SK-N-SH treated with all-trans-retinoic acid at 6 μM for 48 hours (cell line): ENCODE measurements at places on chromosomes 7 and 10.

DNA sequence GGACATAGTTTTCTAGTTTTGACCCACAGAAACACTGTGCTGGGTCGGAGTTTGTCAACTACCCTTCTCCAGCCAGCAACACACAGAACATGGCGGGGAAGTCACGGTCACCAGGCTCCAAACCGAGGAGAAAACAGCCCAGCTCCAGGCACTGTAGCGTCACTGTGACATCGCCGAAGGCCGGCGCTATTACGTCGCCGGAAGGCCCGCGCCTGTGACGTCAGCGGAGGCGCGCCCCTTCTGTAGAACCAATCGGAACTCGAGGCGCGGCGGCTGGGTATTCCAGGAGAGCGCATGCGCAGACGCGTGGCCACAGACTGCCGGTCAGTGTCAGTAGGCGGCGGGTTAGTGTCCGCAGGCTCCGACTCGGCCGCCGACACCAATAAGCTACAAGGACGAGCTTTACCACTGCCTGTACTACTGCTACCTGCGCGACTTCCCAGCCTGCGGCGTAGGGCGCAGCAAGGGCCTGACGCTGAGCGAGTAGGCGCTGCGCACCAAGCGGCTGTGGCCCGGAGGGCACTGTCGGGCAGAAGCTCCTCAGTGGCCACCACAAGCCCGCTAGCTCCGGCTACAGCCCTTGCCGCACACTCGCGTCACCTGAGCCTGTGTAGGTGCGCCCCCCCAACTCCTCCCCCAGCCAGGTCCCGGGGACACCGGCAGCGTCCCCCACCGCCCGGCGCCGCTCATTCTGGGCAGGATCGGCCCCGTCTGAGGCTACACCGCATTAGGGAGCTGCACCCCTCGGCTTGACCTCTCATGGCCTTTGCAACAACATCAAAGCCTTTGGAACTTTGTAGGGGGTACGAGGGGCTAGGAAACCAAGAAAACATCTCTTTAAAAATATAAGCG lies 35.1 kb upstream of the SRRM3 start:
- ATAC-seq: peak; percentile 95

DNA sequence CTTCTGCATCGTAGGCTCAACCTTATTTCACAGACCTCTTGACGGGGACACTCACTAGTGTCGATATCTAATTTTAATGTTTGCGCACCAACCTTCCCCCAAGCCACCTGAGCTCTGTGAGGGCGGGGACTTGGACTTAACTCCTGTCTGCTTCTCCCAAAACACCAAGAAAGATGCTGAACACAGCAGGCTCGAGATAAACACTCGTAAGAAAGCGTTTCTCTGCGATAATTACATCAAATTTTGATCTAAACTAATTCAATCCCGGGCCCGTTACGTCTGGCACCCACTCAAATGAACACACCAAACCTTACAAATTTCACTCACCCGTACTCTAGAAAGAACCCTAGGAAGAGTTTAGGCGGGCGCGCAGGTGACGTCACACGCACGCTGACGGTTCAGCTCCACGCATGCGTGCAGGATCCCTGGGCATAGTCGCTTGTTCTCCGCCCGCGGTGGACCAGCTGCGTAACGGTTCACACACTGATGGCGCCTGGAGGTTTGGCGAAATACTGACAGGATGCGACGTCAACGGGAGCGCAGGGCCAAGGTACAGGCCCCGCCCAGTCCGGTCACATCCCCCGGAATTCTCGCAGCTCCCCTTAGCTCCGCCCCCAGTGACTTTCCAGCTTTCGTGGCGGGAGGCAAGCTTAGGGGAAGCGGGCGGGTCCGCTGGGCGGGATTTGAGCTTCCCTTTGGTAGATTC lies at the start of gene POT1:
Gene POT1 (minus strand): TSS at position 359 of the 706 bp plus-strand sequence. CDS start 32,652 bp downstream, outside the sequence.
- peak; percentile 100 for ATAC-seq

- ATAC-seq: no peak
These were observed 33.3 kb downstream of the CTBP2 start for GRCh38 chr10:125127110-125127509.

DNA sequence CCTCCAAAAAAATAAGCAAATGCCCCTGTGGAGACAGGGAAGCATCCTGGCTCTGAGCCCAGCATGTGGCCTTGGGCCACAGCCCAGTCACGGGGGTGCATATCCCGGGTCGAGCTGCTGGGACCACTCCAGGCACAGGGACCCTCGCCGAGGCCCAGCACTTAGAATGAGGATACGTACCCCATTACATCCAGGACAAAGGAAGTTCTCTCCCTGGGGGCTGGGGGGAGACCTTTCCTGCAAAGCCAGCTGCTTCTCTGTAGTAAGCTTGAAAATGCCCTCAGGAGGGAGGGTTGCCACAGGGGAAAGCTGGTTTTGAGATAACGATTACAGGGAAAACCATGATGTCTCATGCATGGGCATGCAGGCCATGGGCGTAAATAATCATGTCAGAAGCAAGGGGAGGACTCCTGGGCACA lies 75.5 kb downstream of the HIPK2 start:
- peak; percentile 25 for ATAC-seq

GRCh38 chr10:72318418-72319262 lies 36.1 kb downstream of the DNAJB12 start:
- no peak for ATAC-seq

- no peak for ATAC-seq
These were observed 382 bp upstream of the ARMS2 start for GRCh38 chr10:122454071-122454470.

DNA sequence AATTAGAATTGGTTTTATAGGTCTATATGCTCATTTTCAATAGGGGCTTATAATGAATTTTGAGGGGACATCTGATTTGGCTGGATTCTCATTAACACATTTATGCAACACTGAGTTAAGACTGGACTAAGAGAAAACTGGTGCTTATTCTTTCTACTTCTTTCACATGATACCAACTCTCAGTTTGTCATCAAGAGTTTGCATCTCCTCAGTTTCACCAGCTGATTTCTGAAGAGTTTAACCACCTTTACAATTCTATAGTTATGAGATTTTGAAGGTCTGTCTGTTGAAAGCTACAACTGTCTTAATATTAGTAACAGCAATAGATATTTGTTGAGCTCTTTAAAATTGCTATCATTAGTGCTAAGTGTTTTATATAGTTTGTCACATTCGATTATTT lies 867.0 kb upstream of the SORCS1 start:
- ATAC-seq: no peak

GRCh38 chr10:110013630-110014293 lies 6.0 kb downstream of the ADD3 start:
- no peak for ATAC-seq

DNA sequence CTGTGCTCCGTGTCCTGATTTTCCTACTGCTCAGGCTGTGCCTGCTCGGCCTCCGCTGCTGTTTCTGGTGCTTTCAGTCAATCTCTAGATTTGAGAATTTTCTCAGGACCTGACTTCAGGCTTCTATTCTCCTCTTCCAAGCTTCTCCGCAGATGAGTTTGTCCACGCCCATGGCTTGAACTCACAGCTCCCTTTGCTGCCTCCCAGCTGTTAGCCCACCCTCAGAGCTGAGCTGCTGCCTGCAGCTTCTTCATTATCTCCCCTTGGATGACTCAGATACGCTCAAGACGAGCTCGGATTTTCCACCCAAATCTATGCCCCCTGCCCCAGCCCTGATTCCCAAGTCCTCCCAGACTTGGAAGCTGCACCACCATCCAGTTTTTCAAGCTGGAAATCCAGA lies 104.7 kb downstream of the FGFR2 start:
- no peak for ATAC-seq

- ATAC-seq: peak; percentile 96
These were observed 327.2 kb upstream of the AKR1E2 start for GRCh38 chr10:4498711-4499251.

- ATAC-seq: no peak
These were observed 287.6 kb upstream of the HGF start for GRCh38 chr7:82057476-82057875.

GRCh38 chr7:4610768-4611467 lies 71.2 kb upstream of the FOXK1 start:
- peak; percentile 90 for ATAC-seq

DNA sequence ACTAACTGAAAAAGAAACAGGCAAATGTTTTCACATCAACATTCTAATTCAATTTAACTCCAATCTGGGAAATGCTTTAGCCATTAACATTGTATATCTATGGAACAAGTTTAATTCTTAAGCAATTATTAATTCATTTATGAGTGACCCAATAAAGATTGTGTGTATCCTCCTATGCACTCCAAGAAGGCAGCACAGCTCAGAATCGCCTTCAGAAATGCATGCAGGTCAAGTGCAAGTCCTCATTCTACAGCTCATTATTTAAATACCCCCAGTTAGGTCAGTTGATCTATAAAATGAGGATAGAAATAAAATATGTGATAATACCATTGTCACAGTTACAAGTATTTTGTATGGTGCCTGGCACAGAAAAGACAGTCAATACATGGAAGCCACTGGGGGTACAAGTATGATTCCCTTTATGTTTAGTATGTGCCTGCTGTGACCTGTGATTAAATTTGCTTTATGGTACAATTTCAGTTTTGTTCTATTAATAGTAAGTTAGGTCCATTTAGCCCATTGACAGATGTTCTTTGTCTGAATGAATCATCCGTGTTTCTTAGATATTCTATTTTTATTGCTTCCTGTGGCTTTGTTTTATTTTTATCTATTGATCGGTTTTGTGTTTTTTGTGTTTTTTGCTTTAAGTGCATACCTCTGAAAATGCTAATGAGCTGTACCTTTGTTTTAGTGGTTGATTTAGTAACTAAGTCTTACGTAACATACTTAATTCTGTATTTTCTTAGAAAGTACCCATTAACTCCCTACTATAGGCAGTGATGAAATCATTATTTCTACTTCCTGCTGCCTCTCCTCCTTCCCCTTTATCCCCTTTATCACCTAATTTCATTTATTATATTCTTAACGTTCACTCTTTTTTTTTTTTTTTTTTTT lies 42.8 kb downstream of the CPXM2 start:
- no peak for ATAC-seq

GRCh38 chr10:126867567-126868365 lies 37.5 kb upstream of the DOCK1 start:
- peak; percentile 58 for ATAC-seq

DNA sequence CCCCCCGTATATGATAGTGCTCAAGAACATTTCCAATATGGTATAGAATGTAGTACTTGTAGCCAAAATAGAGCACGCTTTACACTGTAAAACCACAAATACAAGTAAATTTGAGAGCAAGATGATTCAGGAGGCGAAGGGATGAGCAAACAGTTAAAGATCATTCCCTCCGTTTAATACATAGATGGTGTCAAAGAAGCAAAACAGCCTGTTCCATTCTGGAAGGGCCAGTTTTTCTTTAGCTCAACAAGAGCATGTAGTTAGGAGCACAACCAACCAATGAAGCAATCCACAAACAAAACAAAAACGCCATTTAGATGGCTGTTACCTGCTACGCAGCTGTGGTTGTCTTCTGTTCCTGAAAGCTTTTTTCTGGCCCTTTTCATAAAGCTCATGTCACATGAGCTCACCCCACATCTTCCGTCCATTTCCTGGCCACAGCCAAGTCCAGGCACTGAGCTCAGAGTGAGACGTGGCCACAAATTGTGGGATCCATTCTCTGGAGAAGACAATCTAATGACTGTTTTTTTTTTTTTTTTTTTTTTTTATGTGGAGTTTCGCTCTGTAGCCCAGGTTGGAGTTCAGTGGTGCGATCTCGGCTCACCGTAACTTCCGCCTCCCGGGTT lies 185.6 kb downstream of the FANK1 start:
- no peak; the same call in 1 of the 3 replicates for ATAC-seq
